Vagina (tissue), 2 donors: ENCODE measurements at places on chromosomes 16 and 17. TPM values are rescaled to one million over a fixed set of nuclear protein-coding genes. Genes with fewer than 3 reads are reported as not detected.

DNA sequence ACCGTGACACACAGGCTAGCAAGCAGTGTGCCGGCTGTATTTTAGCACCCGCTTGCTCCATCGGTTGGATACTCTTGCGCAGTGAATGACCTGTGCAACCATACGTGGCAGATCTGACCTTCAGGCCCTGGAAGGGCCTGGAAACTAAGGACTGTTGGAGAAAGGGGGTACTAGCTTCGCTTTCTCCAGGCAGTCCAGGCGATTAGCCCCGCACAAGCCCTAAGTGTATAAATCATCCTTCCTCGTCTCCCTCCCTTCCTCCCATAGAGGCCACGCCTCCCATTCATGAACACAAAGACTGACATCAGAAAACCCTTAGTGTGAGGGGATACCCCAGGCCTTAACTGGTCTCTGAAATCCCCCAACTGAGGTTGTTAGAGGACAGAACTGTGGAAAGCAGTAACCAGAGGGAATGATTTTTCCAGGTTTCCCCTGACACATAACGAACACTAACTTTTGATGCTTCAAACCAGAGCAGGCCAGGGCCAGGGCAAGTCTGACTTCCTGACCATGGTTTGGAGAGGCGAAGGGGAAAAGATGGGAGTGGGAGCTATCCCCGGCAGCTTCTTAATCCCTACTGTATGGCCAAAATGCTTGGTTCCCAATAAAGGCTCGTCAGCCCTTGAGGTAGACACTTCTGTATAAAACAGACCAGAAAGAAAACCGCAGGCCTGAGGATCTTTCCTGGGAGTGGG is 1.4 kb upstream of the DYNLL2 start:
- DNase-seq, result no peak
- H3K4me3 ChIP-seq, result no peak overlapping the region
- H3K27me3 ChIP-seq, result no peaks in the 10 kb centered on the region
- peaks cover under 1% of the 10 kb centered on the region for H3K36me3 ChIP-seq
- peaks cover 32% of the 10 kb centered on the region for H3K4me1 ChIP-seq
- no peak overlapping the region for H3K27ac ChIP-seq

DNA sequence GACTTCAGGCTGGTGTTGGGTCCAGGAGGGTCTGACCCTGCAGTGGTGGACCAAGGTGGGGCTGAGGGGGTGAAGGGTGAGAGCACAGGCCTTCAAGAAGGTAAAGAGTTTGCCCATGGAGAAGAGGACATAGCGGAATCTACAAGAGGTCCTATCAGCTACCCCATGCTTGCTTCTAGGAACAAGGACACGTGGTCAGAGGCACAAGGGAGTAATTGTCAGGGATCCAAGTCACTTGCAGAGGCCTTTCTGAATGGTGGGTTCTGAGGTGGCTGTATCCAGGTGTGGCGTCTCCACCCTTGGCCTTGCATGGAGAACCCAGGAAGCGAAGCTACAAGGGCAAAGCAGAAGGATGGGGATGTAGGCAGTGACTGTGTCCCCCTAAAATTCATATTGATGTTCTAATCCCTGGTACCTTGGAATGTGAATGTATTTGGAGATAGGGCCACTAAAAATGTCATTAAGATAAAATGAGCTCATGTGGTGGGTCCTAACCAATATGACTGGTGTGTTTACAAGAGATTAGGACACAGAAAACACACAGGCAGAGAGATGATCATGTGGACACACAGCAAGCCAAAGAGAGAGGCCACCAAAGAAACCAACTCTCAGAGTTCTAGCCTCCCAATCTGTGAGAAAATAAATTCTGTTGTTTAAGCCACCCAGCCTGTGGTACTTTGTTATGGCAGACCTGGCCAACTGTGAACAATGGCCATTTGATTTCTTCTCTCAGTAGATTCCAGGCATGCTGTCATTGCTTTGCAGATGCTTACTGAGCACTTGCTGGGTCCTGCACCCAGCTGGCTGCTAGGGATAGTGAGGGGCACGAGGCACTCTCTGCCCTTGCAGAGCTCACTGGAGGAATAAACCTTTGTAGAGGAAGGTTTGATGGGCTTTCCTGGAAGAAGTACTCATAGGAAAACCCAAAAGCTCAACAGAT is 75.8 kb downstream of the UTP18 start:
- DNase-seq, result no peak
- no peak overlapping the region for H3K27ac ChIP-seq
- no peaks in the 10 kb centered on the region for H3K27me3 ChIP-seq

GRCh38 chr17:39131616-39132015 is 19.8 kb downstream of the PLXDC1 start:
- no peaks in the 10 kb centered on the region for H3K36me3 ChIP-seq
- H3K27ac ChIP-seq, result peak overlapping the region; percentile 46
- no peaks in the 10 kb centered on the region for H3K4me1 ChIP-seq

DNA sequence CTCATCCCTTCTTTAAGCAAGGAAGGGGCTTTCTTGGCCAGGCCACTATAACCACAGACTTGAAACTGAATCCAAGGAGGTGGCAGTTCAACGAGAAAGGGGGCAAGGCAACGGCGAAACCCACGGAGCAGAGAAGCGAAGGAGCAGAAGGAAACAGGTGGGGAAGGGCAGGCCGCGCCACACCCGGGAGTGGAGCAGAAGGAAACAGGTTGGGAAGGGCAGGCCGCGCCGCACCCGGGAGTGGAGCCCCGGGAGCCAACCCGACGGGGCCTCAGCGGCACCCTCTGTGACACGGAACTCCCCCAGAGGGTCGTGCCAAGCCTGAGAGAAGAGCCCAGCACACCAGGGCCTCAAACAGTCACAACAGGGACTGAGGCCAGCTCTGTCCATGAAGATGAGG is 20.3 kb downstream of the FANCA start:
- no peak for DNase-seq
- H3K4me1 ChIP-seq, result no peaks in the 10 kb centered on the region
- no peak overlapping the region for H3K27ac ChIP-seq

DNA sequence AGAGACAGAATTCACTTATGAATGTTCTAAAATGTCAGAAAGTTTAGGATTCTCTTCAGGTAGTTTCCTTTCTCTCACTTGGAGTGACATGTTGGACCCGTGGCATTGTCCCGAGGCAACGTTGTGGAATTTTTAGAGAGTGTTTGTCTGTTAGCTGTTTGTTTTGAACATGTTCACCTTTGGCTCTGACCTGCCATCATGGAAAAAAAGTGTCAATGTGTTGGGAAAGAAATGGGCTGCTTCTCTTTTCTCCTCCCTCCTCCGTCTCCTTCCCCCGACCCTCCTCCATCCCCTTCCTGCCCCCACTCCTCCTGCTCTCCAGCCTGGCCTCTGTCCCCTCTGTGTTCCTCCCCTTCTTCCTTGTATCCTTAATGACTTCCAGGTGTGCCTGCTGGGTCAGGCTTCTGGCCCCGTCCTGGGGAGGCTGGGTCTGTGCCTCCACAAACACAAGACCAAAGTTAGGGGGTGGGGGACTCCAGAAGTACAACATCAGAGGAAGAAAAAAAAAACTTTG is 463.1 kb downstream of the MAF start:
- H3K27me3 ChIP-seq, result no peaks in the 10 kb centered on the region
- H3K4me1 ChIP-seq, result no peaks in the 10 kb centered on the region
- no peak for DNase-seq
- no peaks in the 10 kb centered on the region for H3K36me3 ChIP-seq
- no peak overlapping the region for H3K27ac ChIP-seq
- no peak overlapping the region for H3K4me3 ChIP-seq

DNA sequence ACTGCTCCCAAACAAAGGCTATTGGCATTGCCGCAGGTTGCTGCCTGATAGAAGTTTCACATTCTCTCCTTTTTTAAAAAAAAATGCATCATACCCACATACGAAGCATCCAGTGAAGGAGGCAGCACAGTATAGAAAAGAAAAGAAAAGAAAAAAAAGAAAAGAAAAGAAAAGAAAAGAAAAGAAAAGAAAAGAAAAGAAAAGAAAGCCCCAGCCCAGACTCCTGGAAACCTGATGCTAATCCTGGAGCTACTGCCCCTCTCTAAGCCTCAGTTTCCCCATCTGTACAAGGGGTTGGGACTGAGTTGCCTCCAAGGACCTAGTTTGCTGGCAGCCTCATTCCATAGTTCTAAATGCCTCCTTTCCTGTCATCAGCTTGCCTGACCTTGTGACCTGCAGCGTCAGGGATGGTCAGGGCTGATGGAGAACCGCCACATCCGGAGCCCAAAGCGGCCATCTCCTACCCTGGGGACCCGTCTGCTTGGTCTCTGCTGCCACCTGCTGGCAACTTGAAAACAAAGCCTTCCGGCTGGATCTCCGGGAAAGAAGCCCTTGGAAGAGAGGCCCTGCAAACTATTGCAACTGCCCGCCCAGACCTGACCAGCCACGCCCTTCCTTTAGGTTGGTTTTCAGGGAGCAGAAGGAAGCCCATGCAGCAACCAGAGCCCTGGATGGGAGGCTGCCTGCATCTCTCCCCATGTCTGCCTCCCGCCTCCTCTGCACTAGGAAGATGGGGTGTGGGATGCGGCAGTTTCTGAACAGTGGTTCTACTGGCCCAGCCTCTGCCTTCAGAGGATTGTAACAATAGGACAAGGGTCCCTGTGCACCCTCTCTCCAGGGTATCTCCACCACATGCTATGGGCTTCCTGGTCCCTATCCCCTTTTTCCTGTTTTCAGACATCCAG is 13.0 kb downstream of the AIPL1 start:
- no peak for DNase-seq
- H3K27ac ChIP-seq, result no peak overlapping the region
- no peaks in the 10 kb centered on the region for H3K27me3 ChIP-seq
- no peak overlapping the region for H3K4me3 ChIP-seq
- no peaks in the 10 kb centered on the region for H3K36me3 ChIP-seq

DNA sequence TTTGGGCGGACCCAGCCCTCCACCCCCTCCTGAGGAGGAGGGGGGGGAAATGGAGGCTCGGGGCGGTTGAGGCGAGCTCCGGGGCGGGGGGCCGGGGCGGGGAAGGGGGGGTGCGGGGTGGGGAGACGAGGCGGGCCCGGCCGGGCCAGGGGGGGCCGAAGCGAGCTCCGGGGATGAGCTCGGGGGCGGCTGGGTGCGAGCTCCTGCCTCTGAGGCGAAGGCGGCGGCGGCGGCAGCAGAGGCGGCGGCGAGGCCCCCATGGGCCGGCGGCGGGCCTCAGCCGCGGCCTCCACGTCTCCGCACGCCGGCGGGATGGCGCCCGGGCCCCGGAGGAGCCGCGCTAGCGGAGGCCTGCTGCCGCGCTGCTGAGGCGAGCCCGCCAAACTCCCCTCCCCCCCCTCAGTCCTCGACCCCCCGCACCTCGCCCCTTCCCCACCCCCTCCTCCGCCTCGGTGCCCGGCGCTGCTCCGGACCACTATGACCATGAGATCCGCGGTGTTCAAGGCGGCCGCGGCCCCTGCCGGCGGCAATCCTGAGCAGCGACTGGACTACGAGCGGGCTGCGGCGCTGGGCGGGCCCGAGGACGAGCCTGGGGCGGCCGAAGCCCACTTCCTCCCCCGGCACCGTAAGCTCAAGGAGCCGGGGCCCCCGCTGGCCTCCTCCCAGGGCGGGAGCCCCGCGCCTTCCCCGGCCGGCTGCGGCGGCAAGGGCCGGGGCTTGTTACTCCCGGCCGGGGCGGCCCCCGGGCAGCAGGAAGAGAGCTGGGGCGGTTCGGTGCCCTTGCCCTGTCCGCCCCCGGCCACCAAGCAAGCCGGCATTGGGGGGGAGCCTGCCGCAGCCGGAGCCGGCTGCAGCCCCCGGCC is 596 bp downstream of the MSL1 start:
- no peak for DNase-seq
- no peaks in the 10 kb centered on the region for H3K27me3 ChIP-seq
- H3K36me3 ChIP-seq, result peaks cover 15% of the 10 kb centered on the region
- H3K27ac ChIP-seq, result peak overlapping the region; percentile 99
- peaks cover 17% of the 10 kb centered on the region for H3K4me1 ChIP-seq
- peak overlapping the region; percentile 96 for H3K4me3 ChIP-seq

- no peak overlapping the region for H3K4me3 ChIP-seq
- no peaks in the 10 kb centered on the region for H3K27me3 ChIP-seq
- H3K4me1 ChIP-seq, result no peaks in the 10 kb centered on the region
- DNase-seq, result no peak
- no peak overlapping the region for H3K27ac ChIP-seq
Observed at GRCh38 chr16:15741207-15741871, 91.3 kb downstream of the NDE1 start.

GRCh38 chr16:3032624-3033023 is 4.1 kb downstream of the BICDL2 start:
- H3K27ac ChIP-seq, result no peak overlapping the region
- H3K4me1 ChIP-seq, result peaks cover 34% of the 10 kb centered on the region
- no peak for DNase-seq
- H3K27me3 ChIP-seq, result peaks cover 16% of the 10 kb centered on the region
- H3K4me3 ChIP-seq, result no peak overlapping the region

- no peaks in the 10 kb centered on the region for H3K36me3 ChIP-seq
- peaks cover 9% of the 10 kb centered on the region for H3K4me1 ChIP-seq
- H3K4me3 ChIP-seq, result no peak overlapping the region
- DNase-seq, result no peak
- no peak overlapping the region for H3K27ac ChIP-seq
Observed at GRCh38 chr16:55052348-55052734, 121.7 kb downstream of the IRX5 start.

DNA sequence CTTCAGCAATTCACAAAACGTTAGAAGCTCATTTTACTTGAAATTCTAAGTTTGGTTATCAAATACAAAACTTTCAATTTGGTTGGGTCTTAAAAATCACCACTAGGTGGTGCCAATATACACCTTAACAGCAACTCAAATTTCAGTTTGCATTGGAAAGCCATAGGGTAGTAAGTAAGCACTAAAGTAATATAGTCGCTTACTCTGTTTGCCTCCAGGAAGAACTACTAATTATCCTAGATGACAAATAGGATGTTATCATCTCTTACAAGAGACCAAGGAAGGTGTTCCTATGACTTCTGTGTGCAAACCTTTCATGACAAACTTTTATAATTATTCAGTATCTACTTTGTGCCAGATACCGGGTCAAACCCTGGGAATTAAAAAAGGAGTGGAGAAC is 93.3 kb downstream of the MYO1D start:
- no peaks in the 10 kb centered on the region for H3K36me3 ChIP-seq
- no peak for DNase-seq
- no peak overlapping the region for H3K27ac ChIP-seq
- H3K4me1 ChIP-seq, result no peaks in the 10 kb centered on the region
- no peaks in the 10 kb centered on the region for H3K27me3 ChIP-seq

DNA sequence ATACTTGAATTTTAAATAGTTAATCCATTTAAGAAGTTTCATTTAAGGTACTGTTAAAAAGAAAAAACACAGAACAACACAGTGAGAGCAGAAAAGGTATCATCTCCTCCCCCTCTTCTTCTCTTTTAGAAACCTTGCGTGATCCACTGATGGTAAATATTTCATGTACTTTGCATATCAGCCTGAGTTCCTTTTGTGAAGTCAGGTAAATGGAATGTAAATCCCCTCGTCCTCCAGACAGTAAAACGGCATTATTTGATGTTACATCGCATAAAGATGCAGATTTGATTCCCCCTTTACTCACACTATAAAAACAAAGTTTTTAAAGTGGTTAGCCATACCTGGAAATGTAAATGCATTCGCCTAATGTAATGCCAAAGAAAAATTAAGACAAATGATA is 234.4 kb downstream of the WWOX start:
- no peak overlapping the region for H3K27ac ChIP-seq
- no peaks in the 10 kb centered on the region for H3K27me3 ChIP-seq
- DNase-seq, result no peak
- no peak overlapping the region for H3K4me3 ChIP-seq
- H3K4me1 ChIP-seq, result no peaks in the 10 kb centered on the region
- no peaks in the 10 kb centered on the region for H3K36me3 ChIP-seq

GSDMA gene
- total RNA-seq, result 0.74 TPM

RNF157 gene
- total RNA-seq, result 8.8 TPM

MYO1C gene
- 118 TPM for total RNA-seq

SMTNL2 gene
- 2.5 TPM for total RNA-seq
